ENCODE measurements at places on chromosomes 7 and 10. TPM values are rescaled to one million over a fixed set of nuclear protein-coding genes. Genes with fewer than 3 reads are reported as not detected.

Gene SPDYE9
- total RNA-seq, result not detected

Gene ZNF485
- 2.6 TPM for total RNA-seq

Gene RAB19
- not detected for total RNA-seq

Gene MYPN
- total RNA-seq, result 1.3 TPM

Gene CALCR
- total RNA-seq, result 0.14 TPM

Gene ABCB1
- total RNA-seq, result 2.4 TPM

Gene PON1
- not detected for total RNA-seq

Gene CCDC201
- total RNA-seq, result not detected

Gene DGKB
- total RNA-seq, result not detected

Gene SLC13A4
- 0.14 TPM for total RNA-seq

Gene NUTM2B
- total RNA-seq, result under 0.01 TPM

Gene C7orf33
- total RNA-seq, result not detected

Gene GBX1
- total RNA-seq, result not detected

Gene SLC18A3
- total RNA-seq, result not detected

Gene CHRM2
- 20.8 TPM for total RNA-seq

Gene ADCYAP1R1
- total RNA-seq, result not detected

Gene NUTM2E
- not detected for total RNA-seq

Gene SUMF2
- total RNA-seq, result 218 TPM

Gene IDI2
- not detected for total RNA-seq

Gene FKBP9
- 209 TPM for total RNA-seq

Gene GIMAP1
- total RNA-seq, result not detected

Gene SPACDR
- total RNA-seq, result 0.88 TPM

Gene TMEM236
- under 0.01 TPM for total RNA-seq

Gene FAM53B
- 8.5 TPM for total RNA-seq

Gene FFAR4
- not detected for total RNA-seq

Gene TMEM229A
- not detected for total RNA-seq

Gene KAZALD1
- total RNA-seq, result 12.2 TPM

Gene DENND2A
- total RNA-seq, result 0.44 TPM

Gene NPY
- total RNA-seq, result not detected

Gene JAKMIP3
- under 0.01 TPM for total RNA-seq

Gene RBP3
- under 0.01 TPM for total RNA-seq

Gene ACHE
- total RNA-seq, result 0.14 TPM

Gene SFRP4
- 0.14 TPM for total RNA-seq

Gene CAMK2B
- total RNA-seq, result 0.22 TPM

Gene PDAP1
- total RNA-seq, result 74.0 TPM

Gene TSPAN33
- 0.66 TPM for total RNA-seq

Measured in placental pericyte (primary cell).